T-helper 17 cell (primary cell): ENCODE measurements at places on chromosomes 6 and 20.

DNA sequence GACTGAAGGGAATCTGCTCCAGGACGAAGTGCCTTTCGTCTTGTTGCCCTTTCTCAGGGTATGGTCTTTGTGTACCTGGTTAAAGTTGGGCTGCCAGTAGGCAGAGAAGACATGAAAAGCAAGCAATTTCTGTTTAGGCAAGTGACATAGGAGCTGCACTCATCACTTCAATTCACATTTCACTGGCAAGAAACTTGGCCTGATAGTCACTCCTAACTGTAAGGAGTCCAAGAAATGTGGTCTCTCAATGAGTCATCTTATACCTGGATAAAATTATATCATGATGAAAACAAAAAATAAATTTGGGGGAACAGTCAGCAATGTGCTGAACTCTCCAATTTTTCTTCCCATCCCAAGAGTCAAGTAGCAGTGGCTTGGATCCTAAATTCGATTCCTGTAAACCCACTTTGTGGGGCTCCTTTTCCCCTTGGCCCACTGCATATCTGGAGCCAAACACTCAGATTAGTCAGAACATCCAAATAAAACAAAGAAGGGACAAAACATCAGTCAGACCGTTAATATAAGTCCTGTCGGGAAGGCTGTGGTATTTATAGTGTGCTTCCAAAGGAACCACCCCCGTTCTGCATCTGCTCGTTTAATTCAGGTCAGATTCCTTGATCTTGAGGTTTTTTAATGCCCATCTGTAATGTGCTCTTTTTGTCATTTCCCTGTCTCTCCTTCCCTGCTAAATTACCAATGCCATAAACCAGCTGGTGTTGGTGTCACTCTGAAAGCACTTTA is 5.0 kb upstream of the GABRR1 start:
- no peak for DNase-seq

GRCh38 chr20:49045440-49046086 is 549 bp upstream of the CSE1L start:
- DNase-seq: no peak

GRCh38 chr6:93139408-93140081 is 279.8 kb downstream of the EPHA7 start:
- no peak for DNase-seq

DNA sequence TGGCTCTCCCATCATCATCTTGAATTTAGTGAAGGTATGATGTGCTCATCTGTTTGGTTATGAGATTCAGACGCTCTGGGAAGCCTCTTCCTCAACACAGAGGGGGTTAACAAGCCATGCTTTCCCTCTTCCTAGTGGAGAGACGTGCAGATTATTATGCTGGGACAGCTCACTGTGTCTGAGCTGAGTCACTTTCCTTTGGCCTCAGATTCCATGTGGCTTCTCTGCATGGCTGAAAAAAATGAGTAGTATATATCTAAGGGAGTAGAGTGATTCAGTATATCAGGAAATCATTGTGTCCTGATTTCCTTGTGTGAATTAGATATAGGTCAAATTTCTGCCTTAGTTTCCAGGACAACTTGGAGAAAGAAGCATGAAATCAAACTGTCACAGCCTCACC is 52.6 kb downstream of the FIG4 start:
- DNase-seq: no peak

DNA sequence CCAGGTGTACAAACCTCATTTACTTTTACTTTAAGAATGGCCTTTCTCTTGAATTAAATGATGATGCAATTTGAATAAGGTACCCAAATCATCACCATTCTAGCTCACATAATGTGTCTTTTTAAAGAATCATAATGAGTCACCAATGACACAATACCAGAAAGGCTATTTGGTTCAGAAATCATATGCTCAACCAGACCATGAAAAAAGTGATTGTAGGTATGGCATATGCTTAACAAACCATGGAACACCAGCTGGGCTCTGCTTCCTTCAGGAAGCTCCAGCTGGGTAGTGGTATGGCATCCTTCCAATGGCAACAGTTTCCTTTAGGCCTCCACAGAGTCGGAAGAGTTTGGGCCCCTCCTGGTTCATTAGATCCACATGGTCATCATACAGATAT is 128.2 kb downstream of the FRK start:
- DNase-seq: no peak

- no peak for DNase-seq
Measured at GRCh38 chr6:169853196-169854082, 102.0 kb downstream of the ERMARD start.

- no peak for DNase-seq
Measured at GRCh38 chr6:31749301-31750036, 9.7 kb downstream of the MSH5 start.

DNA sequence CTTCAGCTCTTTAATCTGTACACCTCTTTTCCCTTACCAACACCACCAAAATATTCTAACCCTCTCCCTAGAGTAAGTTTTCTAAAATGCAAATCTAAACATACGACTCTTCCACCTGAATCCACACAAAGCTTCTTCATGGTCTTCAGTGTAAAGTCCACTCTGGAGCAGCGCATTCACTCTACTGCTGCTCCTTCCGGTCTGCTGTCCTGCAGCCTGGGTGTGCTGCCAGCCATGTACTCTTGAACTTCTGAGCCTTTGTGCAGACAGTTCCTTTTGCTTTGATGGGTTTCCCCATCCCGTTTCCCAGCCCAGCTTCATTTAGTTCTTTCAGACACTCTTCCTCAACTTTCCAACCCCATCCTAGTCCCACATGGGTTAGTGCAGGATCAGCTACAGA is 108.7 kb upstream of the SGK1 start:
- DNase-seq: no peak

GRCh38 chr6:47483853-47484546 is 6.4 kb downstream of the CD2AP start:
- no peak for DNase-seq

DNA sequence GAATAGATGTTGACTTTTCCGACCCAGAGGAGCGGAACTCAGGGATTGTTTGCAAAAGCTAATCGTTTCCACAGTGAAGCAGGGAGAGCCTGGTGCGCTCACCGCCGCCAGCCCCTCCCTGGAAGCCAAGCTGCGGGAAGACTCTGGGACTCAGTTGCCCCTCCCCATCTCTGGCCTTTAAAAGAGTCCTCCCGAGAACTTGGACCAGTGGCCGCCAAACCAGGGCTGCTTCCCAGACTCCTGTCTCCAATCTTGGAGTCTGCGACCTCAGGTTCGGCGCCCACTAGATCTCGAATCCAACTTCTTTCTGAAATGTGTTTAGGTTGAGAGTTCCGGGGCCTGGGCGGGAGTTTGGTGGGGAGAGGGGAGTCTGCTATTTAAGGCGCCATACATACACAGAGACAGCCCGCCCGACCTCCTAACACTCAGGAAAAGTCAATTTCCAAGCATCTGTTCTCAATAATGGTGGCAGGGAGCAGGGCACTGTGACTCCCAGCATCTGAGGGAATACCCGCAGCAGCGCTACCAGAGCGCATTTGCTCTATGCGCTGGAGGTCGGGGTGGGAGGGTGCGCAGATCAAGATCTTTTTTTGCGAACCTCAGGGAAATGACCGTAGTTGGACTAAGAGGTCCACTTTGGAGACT is 800 bp upstream of the GRIK2 start:
- DNase-seq: no peak

GRCh38 chr6:157392927-157393668 is 12.1 kb downstream of the ZDHHC14 start:
- no peak for DNase-seq

DNA sequence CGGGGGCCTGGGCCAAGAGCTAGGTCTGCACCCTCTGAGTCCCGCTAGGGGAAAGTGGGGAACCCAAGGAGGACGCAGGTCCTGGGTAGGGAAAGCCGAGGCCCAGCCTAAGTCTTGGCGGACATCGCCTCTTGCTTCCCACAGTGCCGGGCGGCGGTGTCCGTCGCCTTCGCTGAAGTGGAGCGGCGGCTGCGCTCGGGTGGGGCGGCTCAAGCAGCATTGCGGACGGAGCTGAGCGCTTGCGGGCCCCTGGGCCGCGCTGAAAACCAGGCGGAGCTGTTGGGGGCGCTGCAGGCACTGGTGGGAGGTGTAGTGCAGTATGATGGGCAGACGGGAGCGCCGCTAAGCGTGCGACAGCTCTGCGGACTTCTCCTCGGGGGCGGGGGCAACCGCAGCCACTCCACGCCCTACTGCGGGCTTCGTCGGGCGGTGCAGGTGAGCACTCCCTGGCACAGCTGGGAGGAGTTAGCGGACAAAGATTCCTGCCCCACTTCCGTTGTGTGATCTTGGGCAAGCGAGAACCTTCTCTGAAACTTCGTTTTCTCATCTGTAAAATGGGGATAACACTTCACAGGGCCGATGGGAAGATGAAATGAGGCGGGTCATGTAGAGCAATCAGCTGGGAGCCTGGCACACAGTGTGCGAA is 4.2 kb downstream of the PRSS16 start:
- DNase-seq: peak; percentile 55
